Subcutaneous preadipocyte (primary cell): ENCODE measurements at places on chromosomes 2 and 18. TPM values are rescaled to one million over a fixed set of nuclear protein-coding genes. Genes with fewer than 3 reads are reported as not detected.

ACKR3 gene
- total RNA-seq, result 1.2 and 5.5 TPM in 2 replicates

CNDP1 gene
- not detected in 2 replicates for total RNA-seq

CYP1B1 gene
- 63.3 and 145 TPM in 2 replicates for total RNA-seq

IL1RL1 gene
- under 0.01 and 0.39 TPM in 2 replicates for total RNA-seq

HOXD8 gene
- 7.7 and 10.0 TPM in 2 replicates for total RNA-seq

GALNT13 gene
- total RNA-seq, result 2.6 and 4.5 TPM in 2 replicates
